ENCODE measurements at places on chromosomes 1 and 21.
A peak's percentile ranks its signal among the peaks of the same experiment; 100 is the strongest.

- no peak for DNase-seq
Measured at GRCh38 chr1:225881081-225881958, 860 bp downstream of the TMEM63A start.

- DNase-seq = peak; percentile 65
Measured at GRCh38 chr1:56584910-56585528, 5.7 kb upstream of the PLPP3 start.

GRCh38 chr1:58555393-58555792 lies 8.9 kb upstream of the OMA1 start:
- DNase-seq = no peak

DNA sequence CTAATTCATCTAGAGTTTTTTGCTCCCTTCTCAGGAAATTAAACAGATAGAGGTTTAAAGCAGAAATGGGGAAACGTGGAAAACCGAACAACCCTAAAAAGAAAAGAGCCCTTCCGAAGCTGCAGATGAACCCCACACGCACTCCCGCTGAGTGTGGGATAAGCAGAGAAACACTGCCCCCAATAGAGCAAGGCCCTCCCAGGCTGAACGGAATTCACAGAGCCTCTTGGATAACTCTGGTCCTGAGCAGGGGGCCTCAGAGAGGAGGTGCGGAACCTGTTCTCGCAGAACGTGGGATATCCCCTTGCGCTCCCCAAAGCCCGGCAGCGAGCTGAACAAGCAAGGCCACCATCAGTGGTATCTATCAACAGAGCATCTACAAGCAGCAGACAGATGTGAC lies 44.9 kb downstream of the SSBP3 start:
- no peak for DNase-seq

DNA sequence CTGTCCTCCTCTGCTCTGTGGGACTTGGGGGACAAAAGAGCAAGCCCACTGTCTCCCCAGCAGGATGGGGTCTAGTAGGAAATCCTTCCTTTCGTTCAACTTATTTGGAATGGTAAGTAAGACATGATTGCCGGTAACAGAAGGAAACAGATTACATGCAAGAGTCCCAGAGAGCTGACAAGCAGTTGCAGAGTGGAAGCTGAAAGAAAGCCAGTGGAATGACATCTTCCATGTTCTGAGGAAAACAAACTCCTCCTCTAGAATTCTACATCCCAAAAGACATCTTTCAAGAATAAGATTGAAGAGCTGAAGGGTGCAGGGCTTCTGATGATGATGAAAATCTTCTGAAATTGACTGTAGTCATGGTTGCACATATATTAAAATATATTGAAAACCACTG lies 619.4 kb downstream of the KIF26B start:
- no peak for DNase-seq

Data from renal pelvis (tissue), 12 donors.